GM12878 (cell line): ENCODE measurements at places on chromosomes 2 and 18. TPM values are rescaled to one million over a fixed set of nuclear protein-coding genes. Genes with fewer than 3 reads are reported as not detected.

GRCh38 chr2:238294046-238294392, 5.6 kb upstream of the PER2 start:
- DNase-seq = no peak
- H3K27me3 ChIP-seq = no peaks in the 10 kb centered on the region
- H3K4me3 ChIP-seq = no peak overlapping the region
- H3K36me3 ChIP-seq = no peaks in the 10 kb centered on the region
- H3K4me1 ChIP-seq = peaks cover 7% of the 10 kb centered on the region

DNA sequence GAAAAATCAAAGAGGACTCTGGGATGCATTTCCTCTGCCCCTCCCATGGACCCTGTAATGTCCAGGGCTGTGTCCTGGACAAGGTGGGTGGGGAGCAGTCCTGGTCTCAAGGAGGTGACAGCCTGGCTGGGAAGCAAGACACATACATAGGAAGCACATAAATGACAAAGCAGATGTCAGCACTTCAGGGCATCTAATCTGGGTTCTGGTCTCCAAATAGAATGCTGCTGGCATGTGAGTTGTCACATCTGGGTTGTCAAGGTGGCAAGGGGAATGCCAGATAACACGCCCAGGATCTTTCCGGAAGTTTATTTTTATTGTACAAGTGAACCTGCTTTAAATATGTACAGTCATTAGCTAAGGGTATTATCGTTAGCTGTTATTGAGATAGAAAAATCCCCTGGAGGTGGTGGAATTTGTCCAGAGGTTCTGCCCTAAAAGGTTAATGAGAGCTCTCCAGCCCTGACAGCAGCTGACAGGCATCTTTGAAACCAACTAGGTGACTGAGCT, 5.6 kb downstream of the IL1F10 start:
- no peaks in the 10 kb centered on the region for H3K36me3 ChIP-seq
- H3K4me3 ChIP-seq = no peak overlapping the region
- H3K27ac ChIP-seq = no peak overlapping the region
- H3K4me1 ChIP-seq = no peaks in the 10 kb centered on the region

SERPINE2 gene
- 1.3 and 2.1 TPM in 2 replicates for polyA plus RNA-seq

DNA sequence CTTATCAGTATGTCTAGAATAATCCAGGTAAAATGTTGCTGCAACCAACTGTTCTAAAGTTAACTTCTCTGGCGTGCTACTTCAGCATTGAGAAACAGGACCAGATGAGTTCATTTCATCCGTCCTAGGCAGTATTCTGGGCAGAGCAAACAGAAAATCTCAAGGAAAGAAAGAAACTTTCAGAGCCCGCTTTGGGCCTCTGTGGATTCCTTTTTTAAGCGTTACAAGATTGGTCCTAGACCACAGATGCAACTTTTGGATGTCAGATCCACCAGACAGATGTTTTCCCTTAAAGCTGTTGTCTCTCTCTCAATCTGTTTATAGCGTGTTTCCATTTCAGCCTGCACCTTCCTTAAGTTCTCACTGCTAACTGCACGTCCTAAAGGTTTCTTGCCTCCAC, 75.0 kb downstream of the BCL2 start:
- no peak for DNase-seq
- H3K27me3 ChIP-seq = no peaks in the 10 kb centered on the region
- H3K27ac ChIP-seq = no peak overlapping the region
- no peaks in the 10 kb centered on the region for H3K4me1 ChIP-seq

- H3K27ac ChIP-seq = no peak overlapping the region
- DNase-seq = no peak
- peaks cover 16% of the 10 kb centered on the region for H3K4me1 ChIP-seq
- peaks cover 10% of the 10 kb centered on the region for H3K27me3 ChIP-seq
- H3K4me3 ChIP-seq = peak overlapping the region; percentile 54
These were observed 1.5 kb downstream of the GAD1 start for GRCh38 chr2:170818036-170818751.

GRCh38 chr2:114684403-114684802, 242.0 kb downstream of the DPP10 start:
- H3K4me3 ChIP-seq = no peak overlapping the region
- no peaks in the 10 kb centered on the region for H3K27me3 ChIP-seq
- no peak for DNase-seq

DNA sequence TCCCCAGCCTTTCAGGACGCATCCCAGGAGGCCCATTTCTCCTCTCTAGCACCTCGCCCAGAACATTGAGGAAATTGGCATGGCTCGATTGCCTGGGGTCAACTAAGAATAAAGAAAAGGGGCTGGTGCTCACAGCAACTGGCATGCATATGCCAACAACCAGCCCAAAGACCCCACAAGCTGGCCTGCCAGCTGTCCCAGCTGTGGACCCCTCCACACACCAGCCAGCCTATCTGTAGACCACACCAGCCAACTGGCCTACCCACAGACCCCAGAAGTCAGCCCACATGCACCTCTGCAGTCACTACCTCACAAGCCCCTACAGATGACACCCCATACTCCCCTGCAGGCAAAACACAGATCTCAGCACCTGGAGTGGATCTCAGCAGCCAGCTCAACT, 123.8 kb upstream of the ID2 start:
- H3K27me3 ChIP-seq = no peaks in the 10 kb centered on the region
- no peaks in the 10 kb centered on the region for H3K36me3 ChIP-seq
- no peak overlapping the region for H3K4me3 ChIP-seq
- H3K27ac ChIP-seq = no peak overlapping the region

GRCh38 chr2:12847694-12848575, 131.2 kb downstream of the TRIB2 start:
- no peaks in the 10 kb centered on the region for H3K4me1 ChIP-seq
- H3K36me3 ChIP-seq = no peaks in the 10 kb centered on the region
- H3K27me3 ChIP-seq = no peaks in the 10 kb centered on the region
- H3K27ac ChIP-seq = no peak overlapping the region

NDUFV2 gene
- 584 and 594 TPM in 2 replicates for polyA plus RNA-seq

CROCC2 gene
- polyA plus RNA-seq = not detected in 2 replicates

DNA sequence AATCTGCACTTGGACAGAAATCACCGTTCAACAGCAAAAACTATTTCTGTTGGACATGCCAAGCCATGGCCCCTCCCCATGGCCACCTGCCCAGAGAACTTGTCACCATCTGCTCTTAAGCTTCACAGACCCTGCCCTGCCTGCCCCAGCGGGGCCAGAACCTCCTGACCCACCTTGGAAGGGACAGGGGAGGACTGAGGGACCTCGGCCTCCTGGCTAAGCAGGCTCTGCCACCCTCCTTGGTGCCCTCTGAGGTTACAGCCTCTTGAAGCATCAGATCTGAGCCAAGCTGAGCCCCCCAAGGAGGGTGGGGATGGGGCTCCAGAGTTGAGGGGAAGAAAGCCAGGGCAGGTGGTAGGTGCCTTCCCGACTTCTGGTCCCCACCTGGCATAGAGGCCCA, 6.5 kb downstream of the TEX261 start:
- peaks cover 7% of the 10 kb centered on the region for H3K36me3 ChIP-seq
- H3K4me3 ChIP-seq = no peak overlapping the region
- H3K27me3 ChIP-seq = no peaks in the 10 kb centered on the region
- no peak for DNase-seq
- H3K4me1 ChIP-seq = peaks cover 4% of the 10 kb centered on the region

- no peak overlapping the region for H3K4me3 ChIP-seq
- no peaks in the 10 kb centered on the region; the same call in 1 of the 2 replicates for H3K27me3 ChIP-seq
These were observed 475.1 kb downstream of the TNS1 start for GRCh38 chr2:217527590-217528202.

RAB11FIP5 gene
- not detected in 2 replicates for polyA plus RNA-seq

- no peaks in the 10 kb centered on the region for H3K27me3 ChIP-seq
- H3K27ac ChIP-seq = no peak overlapping the region
- no peak overlapping the region for H3K4me3 ChIP-seq
- no peaks in the 10 kb centered on the region for H3K36me3 ChIP-seq
These were observed 218.1 kb downstream of the SP3 start for GRCh38 chr2:173747035-173747434.

CCDC74B gene
- 8.8 and 10.3 TPM in 2 replicates for polyA plus RNA-seq
